ENCODE measurements at places on chromosomes 4 and X.

DNA sequence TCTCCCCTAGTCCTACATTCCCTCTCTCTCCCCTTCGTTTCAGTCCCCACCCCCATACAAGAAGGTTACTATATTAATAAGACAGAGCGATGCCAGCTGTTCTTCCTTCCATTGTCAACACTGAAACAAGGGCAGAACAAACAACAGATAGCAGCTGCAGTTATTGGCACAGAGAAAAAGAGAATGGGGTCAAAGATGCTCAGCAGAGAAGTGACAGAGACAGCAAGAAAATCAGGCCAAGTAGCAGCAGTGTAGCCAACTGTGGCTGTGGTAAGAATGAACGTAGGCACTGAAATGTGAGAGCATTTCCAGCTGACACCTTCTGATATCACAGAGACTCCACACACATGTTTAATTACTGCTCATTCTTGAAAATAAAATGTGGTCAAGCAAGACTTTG, 641.8 kb downstream of the FSTL5 start:
- no peak for DNase-seq

- DNase-seq, result peak; percentile 14
Observed at GRCh38 chr4:18020671-18021469, 685 bp downstream of the LCORL start.

DNA sequence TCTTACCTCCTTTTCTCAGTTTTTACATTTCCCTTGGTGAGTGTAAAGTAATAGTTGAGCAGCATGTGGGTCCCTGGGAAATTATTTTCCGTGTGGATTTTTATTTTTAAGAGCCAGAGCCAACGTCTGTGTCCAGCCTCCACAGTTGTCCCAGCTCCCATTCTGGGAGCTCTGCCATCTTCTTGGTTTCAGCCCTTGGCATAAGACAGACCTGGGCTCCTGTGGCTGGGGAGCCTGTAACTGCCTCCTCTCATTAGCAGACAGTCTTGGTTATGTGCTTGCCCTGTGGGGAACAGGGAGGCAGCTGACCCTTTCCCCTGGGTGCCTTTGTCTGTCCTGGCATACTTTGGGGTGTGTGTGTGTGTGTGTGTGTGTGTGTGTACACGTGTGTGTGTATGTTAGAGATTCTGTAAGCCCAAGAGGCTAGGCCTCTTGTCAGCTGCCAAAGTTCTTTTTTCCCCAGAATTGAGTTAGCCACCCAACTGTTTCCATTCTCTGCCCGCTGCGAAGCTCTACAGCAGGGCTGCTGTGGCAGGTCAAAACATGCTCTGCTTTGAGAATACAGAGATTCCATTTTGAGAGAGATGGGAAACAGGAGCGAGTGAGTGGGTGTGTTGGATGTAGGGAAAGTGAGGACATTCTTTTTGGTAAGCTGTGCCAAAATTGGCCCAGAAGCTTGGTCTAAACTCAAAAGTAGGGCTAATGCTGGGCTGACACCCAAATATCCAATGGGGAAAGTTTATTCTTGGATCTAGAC, 140.7 kb downstream of the TMEM164 start:
- no peak for DNase-seq

GRCh38 chrX:20229155-20229554, 37.6 kb downstream of the RPS6KA3 start:
- DNase-seq, result no peak

GRCh38 chr4:153211986-153212728, 7.9 kb downstream of the TRIM2 start:
- no peak for DNase-seq
